Activated T-helper 1 cell treated with anti-CD3 and anti-CD28 coated beads, Interleukin-2, amount 50 U/mL, for 16 hours (primary cell): ENCODE measurements at places on chromosomes 4 and X.

- DNase-seq: no peak
Observed at GRCh38 chr4:38574559-38575333, 89.3 kb upstream of the KLF3 start.

- no peak for DNase-seq
Observed at GRCh38 chr4:36173905-36174304, 70.4 kb downstream of the ARAP2 start.

DNA sequence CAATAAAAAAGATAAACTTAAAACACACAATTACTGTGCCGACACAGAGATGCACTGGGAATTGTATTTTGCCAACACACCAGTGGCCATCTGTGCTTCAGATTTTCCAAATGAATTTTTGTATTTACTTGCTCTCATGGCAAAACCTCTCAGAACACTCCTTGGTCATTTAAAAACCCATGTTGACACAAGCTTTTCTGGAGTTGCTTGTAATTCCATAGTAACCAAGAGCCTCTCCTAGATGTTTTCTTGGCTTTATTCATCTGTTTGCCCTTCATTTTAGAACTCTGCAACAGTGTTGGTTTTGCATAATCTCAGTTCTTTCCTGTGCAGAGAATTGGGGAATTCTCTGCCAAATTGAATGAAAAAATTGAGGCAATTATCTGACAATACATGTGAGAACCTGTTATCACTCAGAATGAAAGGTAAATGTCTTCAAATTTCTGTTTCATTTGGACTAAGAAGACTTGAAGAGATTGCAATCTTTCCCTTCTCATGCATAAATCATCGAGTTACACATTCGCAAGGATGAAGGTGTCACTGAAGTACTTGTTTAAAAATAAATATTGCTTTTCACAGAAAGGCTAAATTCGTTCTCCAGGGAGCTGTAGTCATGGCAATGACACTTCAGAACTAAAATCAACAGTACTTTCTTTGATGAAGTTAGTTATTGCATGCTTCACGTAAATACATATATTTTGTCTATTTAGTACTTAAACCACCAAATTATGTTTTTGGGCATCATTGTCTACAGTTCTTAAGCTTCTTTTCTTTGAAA is 301.8 kb upstream of the CTSO start:
- DNase-seq: no peak

DNA sequence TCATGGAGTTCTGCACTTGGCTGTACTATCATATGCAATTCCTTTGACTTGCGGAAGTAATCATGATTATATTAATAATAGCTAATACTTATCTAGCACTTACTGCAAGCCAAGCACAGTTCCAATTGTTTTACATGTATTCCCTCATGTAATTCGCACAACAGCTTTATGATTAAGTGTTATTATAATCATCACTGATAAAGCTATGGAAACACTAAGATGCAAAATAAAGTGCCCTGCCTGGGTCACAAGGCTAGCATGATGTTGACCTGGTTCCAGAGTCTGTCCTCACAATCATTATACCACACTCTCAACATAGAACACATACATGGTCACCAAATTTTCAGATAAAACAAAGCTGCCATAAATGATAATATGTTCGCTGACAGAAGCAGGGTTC is 234.6 kb downstream of the FMR1NB start:
- DNase-seq: no peak

GRCh38 chrX:54484666-54485065 is 11.4 kb downstream of the FGD1 start:
- no peak for DNase-seq

GRCh38 chrX:22634751-22635150 is 362.0 kb downstream of the CBLL2 start:
- no peak for DNase-seq

- no peak for DNase-seq
Observed at GRCh38 chr4:144820728-144821085, 174.8 kb downstream of the HHIP start.

DNA sequence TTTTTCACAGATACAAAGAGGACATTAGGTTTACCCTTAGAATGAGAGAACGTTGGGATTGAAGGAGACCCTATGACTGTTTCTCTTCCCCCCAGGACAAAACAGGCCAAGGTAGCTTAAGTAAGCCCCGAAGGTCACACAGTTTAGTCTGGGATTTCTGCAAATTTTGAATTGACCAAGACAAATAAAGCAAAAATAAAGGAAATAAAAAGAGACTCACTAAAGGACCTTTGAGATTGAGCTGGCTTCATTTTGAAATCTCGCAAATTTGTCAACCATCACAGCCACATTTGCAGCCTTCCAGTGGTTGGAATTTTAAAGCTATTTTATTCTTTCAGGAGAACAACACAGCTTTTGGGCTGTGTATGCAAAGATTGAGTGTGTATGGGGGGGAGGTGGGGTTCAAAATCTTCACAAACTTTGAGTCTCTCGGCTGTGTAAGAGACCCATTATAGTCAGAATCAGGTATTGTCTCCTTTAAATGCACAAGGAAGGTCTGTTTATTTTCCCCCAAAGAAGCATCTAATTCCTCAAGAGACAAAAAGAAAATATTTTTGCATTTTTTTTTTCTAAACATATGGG is 4.2 kb downstream of the TMSB4X start:
- no peak for DNase-seq

DNA sequence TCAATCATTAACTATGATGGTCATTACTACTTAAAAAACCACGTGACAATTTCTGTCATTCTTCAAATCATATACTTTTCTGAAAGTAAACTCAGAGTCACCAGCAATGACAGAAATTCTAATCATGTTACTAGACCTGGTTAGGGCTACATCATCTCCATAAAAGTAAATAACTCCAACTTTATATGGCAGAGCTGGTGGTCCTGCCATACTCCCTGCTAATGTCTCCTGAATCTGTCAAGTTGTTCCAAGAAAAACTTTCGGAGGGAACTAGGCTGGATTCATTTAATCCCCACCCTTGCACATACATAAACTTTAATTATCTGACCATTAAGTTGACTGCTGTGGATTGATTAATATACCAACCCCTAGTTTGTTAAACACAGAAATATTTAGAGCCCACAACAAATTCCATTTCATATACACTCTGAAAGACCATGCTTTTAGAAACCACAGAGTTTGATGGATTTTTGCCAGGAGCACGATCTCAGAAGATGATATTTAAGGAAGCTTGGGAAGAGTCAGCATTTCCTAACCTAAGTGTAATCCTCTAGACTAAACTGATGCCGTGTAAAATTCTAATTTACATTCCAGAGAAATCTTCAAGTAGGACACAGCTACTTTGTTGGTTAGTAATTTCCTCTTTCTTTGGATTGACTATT is 577.0 kb downstream of the FAT4 start:
- no peak for DNase-seq

DNA sequence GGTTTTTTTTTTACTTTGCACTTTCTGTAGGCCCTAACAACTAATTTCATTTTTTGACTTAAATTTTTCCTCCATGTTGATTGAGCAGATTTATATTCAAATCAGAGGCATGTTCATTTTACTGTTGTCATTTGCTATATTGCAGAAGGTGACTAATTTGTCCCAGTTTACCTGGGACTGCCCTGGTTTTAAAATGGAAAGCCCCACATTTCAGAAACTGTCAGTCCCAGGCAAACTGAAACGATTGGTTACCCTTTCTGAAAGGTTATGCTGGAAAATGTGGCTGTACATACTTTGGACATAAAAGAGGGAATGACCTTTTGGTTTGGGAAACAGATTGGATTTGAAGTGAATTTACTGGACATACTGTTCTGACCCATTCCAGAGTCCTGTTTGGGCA is 160.0 kb downstream of the SPCS3 start:
- DNase-seq: no peak

DNA sequence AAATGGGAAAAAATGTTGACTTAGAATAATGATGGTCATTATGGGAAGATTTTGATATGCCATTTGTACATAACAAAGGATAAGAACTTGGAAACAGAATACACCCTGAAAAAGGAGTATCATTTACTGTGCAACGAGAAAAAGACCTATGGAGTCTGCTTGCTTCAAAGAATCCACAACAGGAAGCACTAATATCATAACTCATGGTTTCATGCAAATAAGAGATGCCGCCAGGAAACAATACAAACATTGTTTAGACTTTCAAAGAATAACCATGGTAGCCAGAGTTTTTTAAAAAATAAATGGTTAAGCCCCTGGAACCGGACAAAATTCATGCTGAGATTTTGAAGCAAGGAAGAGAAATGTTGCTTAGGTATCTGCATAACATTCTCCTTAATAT is 139.9 kb upstream of the ETNPPL start:
- DNase-seq: no peak

GRCh38 chrX:35444671-35445355 is 353.3 kb upstream of the MAGEB16 start:
- no peak for DNase-seq

- no peak for DNase-seq
Observed at GRCh38 chrX:15939737-15940136, 85.1 kb upstream of the AP1S2 start.

GRCh38 chr4:114209584-114209983 is 230.1 kb upstream of the ARSJ start:
- DNase-seq: no peak

GRCh38 chr4:65018313-65018712 is 609.1 kb upstream of the TECRL start:
- DNase-seq: no peak

- DNase-seq: no peak
Observed at GRCh38 chrX:51955200-51955599, 61.8 kb downstream of the MAGED1 start.

- no peak for DNase-seq
Observed at GRCh38 chrX:119984652-119985051, 41.1 kb upstream of the NKAP start.

- no peak for DNase-seq
Observed at GRCh38 chr4:145623831-145624230, 4.6 kb downstream of the MMAA start.

DNA sequence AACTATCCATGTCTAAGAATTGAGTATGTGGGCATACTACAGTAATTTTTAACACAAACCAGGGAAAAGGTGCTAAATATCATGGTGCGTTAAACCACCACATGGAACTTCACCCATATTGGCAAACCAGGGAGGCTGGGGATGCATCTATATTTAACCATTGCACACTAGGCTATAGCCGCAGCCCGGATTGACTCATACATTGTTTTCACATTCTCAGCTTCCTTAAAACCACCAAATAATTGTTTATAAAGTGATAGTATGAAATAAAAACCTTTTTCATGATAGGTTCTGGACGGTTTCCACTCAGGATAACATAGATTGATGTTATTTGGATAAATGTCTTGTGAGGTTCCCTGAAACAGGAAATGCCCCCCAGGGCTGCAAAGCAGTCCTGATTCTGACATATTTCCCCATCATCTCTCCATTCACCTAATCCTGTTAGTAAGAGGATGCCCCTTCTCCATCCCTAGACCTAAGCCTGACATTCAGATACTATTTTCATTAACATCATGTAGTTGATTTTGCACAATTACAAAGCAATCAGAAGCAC is 7.9 kb downstream of the COL25A1 start:
- no peak for DNase-seq

- no peak for DNase-seq
Observed at GRCh38 chr4:140893939-140894338, 137.8 kb upstream of the TBC1D9 start.

DNA sequence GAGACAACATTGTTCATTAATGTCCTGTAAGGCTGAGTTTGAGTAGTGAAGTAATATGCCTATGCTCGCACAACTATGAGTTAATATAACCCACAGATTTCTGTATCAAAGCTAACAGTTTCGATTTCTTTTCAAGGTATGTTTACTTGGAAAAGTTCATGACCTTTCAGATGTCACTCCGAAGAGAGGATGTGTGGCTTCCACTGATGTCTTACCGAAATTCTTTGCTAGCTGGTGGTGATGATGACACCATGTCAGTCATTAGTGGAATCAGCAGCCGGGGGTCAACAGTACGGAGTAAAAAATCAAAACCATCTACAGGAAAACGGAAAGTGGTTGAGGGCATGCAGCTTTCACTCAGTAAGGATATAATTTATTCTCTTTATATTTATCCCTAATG is 124.9 kb downstream of the STAG2 start:
- DNase-seq: no peak

DNA sequence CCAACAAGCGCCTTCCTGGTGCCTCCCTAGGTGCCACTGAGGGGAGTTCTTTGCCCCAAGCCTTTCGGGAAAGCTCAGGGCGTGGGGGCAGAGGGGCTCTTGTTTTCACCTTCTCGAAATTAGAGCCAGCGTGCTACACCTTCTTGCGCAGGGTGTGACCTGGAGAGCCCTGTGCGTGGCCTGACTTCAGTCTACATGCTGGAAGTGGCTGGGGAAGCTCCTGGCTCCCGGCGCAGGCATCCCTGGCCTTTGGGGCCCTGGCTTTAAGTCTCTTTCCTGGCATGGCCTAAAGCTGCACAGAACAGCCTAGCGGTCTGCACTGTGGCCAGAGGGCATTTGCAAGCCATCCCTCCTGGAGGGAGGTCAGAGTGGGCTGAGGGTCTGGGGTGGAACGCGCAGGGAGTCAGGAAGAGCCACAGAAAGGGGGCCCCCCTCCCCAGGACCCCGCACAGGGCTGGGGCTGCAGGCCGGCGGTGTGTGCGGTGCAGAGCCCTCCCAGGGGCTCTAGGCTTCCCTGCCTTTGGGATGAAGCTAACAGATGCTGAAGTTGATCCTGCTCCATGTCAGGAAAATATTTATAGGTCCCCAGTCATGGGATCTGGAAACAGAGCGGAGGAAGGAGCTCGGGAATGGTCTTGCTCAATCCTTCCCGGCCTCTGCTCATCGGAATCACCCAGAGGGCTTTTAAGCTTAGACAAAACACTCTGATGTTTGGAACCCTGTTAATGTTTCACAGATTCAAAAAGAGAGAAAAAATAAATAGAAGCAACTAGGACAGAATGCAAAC is 781 bp upstream of the SPON2 start:
- no peak for DNase-seq

DNA sequence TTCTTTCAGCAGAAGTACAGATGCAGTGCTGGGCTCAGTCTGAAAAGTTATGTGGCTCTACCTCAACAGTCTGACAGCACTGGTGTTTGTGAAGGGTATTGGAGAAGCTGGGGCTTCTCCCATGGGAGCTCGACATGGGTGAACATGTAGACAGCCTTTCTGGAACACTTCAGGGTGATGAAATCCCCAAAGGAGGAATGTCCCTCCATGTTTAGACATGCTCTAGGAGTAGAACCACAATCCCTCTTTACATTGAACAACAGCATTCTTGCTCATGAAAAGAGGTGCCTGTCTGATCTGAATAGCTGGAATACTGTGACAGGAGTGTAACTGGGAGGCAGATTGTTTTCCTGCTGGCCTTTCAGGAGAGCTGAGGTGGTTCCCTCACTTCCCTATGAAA is 53.8 kb upstream of the NAP1L2 start:
- DNase-seq: no peak

DNA sequence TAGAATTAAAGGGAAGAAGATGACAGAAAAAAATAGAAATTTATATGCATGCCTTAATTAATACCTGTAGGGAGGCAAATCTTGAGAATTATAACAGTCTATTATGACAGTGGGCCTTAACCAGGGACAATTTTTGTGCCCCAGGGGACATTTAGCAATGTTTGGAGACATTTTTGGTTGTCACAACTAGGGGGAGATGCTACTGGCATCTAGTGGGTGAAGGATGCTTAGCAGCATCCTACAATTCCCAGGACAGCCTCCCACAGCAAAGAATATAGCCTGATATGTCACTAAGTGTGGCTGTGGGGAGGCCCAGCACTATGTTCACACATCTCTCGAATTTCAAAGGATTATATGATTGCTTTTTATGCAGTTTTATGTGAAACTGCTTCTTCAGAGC is 10.5 kb downstream of the GPR82 start:
- DNase-seq: no peak

- DNase-seq: no peak
Observed at GRCh38 chrX:39301036-39301435, 499.8 kb downstream of the MID1IP1 start.

GRCh38 chr4:123304151-123304964 is 92.2 kb upstream of the SPRY1 start:
- no peak for DNase-seq
